ENCODE measurements at places on chromosomes 12 and 14.

DNA sequence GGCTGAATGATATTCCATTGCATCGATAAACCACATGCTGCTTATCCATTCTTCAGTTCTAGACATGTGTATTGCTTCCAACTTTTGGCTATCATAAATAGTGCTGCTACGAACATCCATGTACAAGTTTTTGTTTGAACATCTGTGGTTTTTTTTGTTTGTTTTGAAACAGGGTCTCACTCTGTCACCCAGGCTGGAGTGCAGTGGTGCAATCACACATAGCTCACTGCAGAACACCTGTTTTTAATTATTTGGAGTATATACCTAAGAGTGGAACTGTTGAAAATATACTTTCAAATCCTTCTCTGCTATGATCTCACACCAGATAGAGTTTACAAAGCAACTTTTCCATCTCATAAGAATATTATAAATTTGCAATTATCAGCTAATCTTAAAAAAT is 124.2 kb downstream of the TTC7B start:
- no peaks in the 10 kb centered on the region for H3K27me3 ChIP-seq
- no peak for DNase-seq
- H3K27ac ChIP-seq = no peak overlapping the region
- no peak overlapping the region for H3K4me3 ChIP-seq
- peaks cover 3% of the 10 kb centered on the region for H3K4me1 ChIP-seq
- H3K36me3 ChIP-seq = no peaks in the 10 kb centered on the region

DNA sequence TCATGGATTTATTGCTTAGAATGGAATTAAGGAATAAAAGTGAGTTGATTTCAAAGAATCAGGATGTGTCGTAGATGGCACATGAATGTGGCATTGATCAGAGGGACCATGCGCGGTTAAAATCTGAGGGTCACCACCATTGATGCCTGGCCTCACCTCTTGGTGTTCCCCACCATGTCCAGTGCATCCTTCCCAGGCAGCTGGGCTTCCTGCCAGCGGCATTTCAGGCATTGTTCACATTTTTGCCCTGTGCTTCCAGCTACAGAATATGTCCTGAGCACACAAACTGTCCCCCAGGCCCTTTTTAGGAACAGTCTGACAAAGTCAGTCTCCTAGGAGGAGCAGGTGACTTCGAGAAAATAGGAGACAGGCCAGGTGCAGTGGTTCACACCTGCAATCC is 42.0 kb upstream of the TSPAN9 start:
- no peaks in the 10 kb centered on the region for H3K27me3 ChIP-seq
- no peaks in the 10 kb centered on the region for H3K36me3 ChIP-seq
- H3K27ac ChIP-seq = no peak overlapping the region
- H3K4me1 ChIP-seq = no peaks in the 10 kb centered on the region
- DNase-seq = no peak

- H3K27me3 ChIP-seq = no peaks in the 10 kb centered on the region
- peak overlapping the region; percentile 69 for H3K27ac ChIP-seq
- H3K4me3 ChIP-seq = no peak overlapping the region
- H3K4me1 ChIP-seq = peaks cover 9% of the 10 kb centered on the region
Observed at GRCh38 chr14:95479494-95479893, 37.0 kb downstream of the SYNE3 start.

DNA sequence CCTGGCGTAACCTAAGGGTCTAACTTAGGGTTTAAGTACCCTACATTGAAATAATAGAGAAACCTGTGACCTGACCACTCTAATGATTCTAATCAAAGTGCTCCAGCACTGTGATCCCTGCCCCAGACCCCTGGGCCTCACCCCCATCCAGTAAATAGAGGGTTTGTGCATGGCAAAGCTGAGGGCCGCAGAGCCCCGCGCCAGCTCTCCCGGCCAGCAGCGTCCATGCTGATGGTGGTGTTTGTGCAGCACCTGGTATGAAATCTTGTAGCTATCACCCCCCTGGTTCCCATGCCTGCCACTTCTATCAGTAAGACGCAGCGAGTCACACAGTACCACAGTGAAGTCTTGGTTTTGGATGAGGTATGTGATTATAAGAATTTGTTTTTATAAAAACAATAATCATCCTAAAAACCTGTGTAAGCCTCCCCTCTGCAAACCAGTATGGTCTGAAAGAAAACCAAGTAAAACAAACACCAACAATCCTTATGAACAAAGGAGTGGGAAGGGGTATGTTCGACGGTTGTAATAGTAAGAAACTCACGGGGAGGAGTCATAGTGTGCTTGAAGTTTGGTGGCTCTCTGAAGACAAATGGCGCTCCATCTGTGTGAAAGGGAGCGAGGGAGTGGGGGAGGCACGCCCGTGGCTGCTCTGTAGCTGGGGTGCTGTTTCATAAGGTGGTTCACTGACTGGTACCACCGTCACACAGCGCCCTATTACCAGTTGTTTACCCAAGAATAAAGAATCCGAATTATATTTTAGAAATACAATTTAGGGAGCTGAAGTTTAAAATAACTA is 156.2 kb downstream of the CACNA1C start:
- DNase-seq = no peak
- no peak overlapping the region for H3K4me3 ChIP-seq
- no peaks in the 10 kb centered on the region for H3K27me3 ChIP-seq

DNA sequence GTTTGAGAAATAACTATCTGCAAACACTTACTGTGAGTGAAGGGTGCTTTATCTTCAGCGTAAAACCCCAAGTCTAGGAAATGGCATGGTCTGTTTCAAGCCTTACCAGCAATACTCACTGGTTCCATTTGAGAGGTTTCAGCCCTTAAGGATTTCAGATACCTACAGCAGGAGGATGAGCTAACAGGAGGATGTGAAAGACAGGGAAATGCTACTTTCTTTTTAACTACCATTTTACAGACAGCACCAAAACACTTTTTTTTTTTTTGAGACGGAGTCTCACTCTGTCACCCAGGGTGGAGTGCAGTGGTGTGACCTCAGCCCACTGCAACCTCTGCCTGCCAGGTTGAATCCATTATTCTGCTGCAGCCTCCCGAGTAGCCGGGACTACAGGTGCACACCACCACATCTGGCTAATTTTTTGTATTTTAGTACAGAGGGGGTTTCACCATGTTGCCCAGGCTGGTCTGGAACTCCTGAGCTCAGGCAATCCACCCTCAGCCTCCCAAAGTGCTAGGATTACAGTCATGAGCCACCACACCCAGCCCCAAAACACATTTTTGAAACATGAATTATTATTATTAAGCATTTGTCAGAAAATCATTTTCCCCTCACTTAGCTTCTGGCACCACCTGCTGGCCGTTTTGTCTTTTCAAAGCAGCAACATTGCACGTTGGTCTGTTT is 4.6 kb downstream of the MTRFR start:
- no peaks in the 10 kb centered on the region for H3K36me3 ChIP-seq
- H3K4me1 ChIP-seq = peaks cover 13% of the 10 kb centered on the region
- H3K27me3 ChIP-seq = no peaks in the 10 kb centered on the region
- peak; percentile 67 for DNase-seq
- no peak overlapping the region for H3K27ac ChIP-seq
- no peak overlapping the region for H3K4me3 ChIP-seq

- H3K27ac ChIP-seq = no peak overlapping the region
- no peaks in the 10 kb centered on the region for H3K36me3 ChIP-seq
- no peaks in the 10 kb centered on the region for H3K27me3 ChIP-seq
- no peak overlapping the region for H3K4me3 ChIP-seq
Observed at GRCh38 chr12:111226680-111227079, 142.2 kb downstream of the PHETA1 start.

DNA sequence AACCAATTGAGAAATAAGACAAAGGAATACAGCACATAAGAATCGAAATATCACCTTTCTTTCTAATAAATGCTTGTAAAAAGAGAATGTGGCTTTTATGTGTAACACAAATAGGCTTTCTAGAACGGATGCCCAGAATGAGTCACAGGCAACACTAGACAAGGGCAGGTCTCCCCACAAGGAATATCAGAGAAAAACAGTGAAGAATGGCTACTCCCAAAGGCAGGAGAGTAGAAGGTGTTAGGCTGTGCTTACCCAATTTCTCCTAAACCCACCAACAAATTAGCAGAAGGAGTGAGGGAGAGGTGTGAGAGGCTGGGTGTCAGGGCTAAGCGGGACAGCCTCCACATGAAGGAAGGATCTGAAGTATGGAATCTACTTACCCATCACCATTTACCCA is 55.2 kb downstream of the GALNT4 start:
- no peak overlapping the region for H3K4me3 ChIP-seq
- no peak overlapping the region for H3K27ac ChIP-seq
- DNase-seq = no peak
- H3K36me3 ChIP-seq = no peaks in the 10 kb centered on the region

DNA sequence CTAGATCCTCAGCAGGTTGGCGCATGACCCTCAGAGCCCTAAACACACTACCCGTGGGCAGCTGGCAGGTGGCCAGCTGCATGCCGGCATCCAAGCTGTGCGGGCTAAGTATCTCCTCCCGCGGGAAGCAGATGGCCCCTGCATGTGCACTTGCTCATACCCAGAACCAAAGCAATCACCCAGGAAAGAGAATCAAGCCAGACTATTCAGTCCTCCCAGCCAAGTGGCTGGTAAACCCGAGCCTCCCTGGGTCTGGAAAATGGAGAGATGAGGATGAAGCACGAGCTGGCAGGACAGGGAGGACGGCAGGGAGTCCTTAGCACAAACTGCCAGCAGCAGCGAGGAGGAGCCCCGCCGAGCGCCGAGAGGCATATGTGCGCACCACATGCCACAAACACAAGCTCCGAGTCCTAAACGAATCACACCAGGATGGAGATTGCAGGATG is 139.7 kb downstream of the RIMBP2 start:
- no peaks in the 10 kb centered on the region for H3K36me3 ChIP-seq
- H3K27ac ChIP-seq = no peak overlapping the region
- no peak overlapping the region for H3K4me3 ChIP-seq

GRCh38 chr12:68612697-68613096 is 2.0 kb downstream of the RAP1B start:
- peak overlapping the region; percentile 96 for H3K27ac ChIP-seq
- H3K36me3 ChIP-seq = no peaks in the 10 kb centered on the region
- peaks cover 14% of the 10 kb centered on the region for H3K4me1 ChIP-seq

- H3K4me1 ChIP-seq = no peaks in the 10 kb centered on the region
- no peak for DNase-seq
- no peak overlapping the region for H3K27ac ChIP-seq
- no peak overlapping the region for H3K4me3 ChIP-seq
- H3K36me3 ChIP-seq = no peaks in the 10 kb centered on the region
Observed at GRCh38 chr14:63972323-63972932, 119.6 kb downstream of the SYNE2 start.
